ENCODE measurements at places on chromosomes 7 and 10.
A peak's percentile ranks its signal among the peaks of the same experiment; 100 is the strongest.

GRCh38 chr10:23725548-23725947 lies 286.7 kb downstream of the OTUD1 start:
- H3K4me1 ChIP-seq, result no peaks in the 10 kb centered on the region
- no peaks in the 10 kb centered on the region for H3K36me3 ChIP-seq
- no peak for DNase-seq
- no peaks in the 10 kb centered on the region for H3K27me3 ChIP-seq
- H3K27ac ChIP-seq, result no peak overlapping the region

GRCh38 chr7:89666136-89666835 lies 488.0 kb upstream of the STEAP1 start:
- no peak for DNase-seq
- no peak overlapping the region for H3K4me3 ChIP-seq
- no peaks in the 10 kb centered on the region for H3K36me3 ChIP-seq
- H3K27ac ChIP-seq, result no peak overlapping the region
- H3K27me3 ChIP-seq, result no peaks in the 10 kb centered on the region

- no peaks in the 10 kb centered on the region for H3K36me3 ChIP-seq
- H3K27ac ChIP-seq, result no peak overlapping the region
- H3K4me3 ChIP-seq, result no peak overlapping the region
These were observed 69.3 kb upstream of the PHYHIPL start for GRCh38 chr10:59107147-59107546.

DNA sequence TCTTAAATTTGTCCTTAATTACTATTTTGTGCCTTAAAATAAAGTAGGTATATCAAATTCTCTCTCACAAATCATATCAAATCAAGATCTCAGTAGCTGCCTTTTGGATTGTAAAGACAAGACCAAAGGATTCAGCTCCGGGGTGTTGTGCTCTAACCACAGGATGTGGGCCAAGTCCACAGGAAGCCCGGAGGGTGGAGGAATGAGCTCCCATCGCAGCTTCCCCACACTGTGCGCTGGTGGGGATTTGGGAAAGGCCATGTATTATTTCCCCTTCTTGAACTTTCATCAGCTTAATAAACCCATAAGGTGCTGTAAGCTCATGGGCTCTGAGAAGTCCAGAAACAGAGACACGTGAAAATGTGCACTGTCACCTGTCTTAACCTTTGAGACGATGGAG lies 241.6 kb upstream of the TCERG1L start:
- H3K27ac ChIP-seq, result no peak overlapping the region
- H3K27me3 ChIP-seq, result no peaks in the 10 kb centered on the region
- no peaks in the 10 kb centered on the region for H3K36me3 ChIP-seq
- H3K4me1 ChIP-seq, result no peaks in the 10 kb centered on the region
- no peak overlapping the region for H3K4me3 ChIP-seq

DNA sequence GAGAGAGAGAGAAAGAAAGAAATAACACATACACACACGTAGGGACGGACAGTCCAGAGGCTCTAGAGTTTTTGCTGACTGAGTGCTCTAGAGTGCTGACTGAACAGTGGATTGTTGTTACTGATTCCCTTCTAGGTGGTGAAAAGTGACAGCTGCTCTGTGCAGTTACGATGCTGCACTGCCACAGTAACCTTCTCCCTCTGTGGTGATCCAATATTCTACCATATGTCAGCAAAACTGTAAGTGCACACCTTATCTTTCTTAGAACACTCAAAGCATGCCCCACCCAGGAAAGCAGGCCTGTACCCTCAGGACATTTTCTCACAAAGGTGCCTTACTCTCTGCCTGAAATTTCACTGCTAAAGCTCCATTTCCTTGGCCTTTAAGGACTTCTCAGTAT lies 1023.5 kb downstream of the TYW1 start:
- H3K4me1 ChIP-seq, result no peaks in the 10 kb centered on the region
- no peaks in the 10 kb centered on the region for H3K27me3 ChIP-seq
- no peak for DNase-seq
- H3K36me3 ChIP-seq, result no peaks in the 10 kb centered on the region
- H3K27ac ChIP-seq, result no peak overlapping the region
- no peak overlapping the region for H3K4me3 ChIP-seq

- no peaks in the 10 kb centered on the region for H3K27me3 ChIP-seq
- no peaks in the 10 kb centered on the region for H3K36me3 ChIP-seq
- H3K27ac ChIP-seq, result no peak overlapping the region
- no peak for DNase-seq
These were observed 21.8 kb downstream of the GPER1 start for GRCh38 chr7:1109581-1110310.

GRCh38 chr10:49633327-49634068 lies 19.7 kb downstream of the CHAT start:
- peaks cover 25% of the 10 kb centered on the region for H3K27me3 ChIP-seq
- no peaks in the 10 kb centered on the region for H3K36me3 ChIP-seq
- no peaks in the 10 kb centered on the region for H3K4me1 ChIP-seq
- no peak for DNase-seq

DNA sequence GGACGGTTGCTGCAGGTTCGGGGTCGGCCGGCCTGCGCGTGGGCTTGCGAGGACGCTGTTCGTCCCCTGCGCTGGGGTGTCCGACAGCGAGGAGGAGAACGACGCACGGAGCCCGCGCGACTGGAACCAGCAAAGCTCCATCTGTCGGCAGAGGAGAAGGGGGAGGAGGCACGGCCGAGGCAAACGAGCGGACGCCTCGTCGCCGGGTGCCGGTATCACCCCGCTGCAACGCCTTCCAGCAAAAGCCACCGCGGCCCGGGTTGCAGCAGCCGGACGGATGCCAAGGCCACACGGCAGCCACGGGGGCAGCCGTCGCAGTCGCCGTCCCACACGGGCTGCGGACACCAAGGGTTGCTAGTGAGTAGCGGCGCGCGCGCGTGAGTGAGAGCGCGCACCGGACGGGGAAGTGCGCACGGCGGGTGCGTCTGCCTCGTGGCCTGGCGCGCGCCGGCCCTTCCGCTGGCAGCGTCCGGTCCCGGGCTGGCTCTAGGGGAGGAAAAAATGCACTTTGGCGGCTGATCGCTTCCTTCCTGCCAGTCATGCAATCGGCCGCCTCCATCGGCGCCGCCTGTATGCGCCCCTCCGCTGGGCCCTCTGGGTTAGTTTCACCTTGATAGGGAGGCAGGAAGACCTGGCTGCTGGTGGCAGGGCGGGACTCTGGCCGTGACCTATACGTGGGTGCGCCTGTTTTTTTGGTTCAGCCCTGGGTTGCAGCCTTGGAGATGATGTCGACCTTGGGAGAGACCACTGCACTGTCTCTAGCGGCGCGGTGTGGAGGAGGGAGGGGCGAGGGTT lies 434 bp downstream of the STAMBPL1 start:
- peak overlapping the region; percentile 86 for H3K4me3 ChIP-seq
- DNase-seq, result peak; percentile 83
- H3K36me3 ChIP-seq, result no peaks in the 10 kb centered on the region
- peaks cover 21% of the 10 kb centered on the region for H3K4me1 ChIP-seq

- peaks cover 6% of the 10 kb centered on the region for H3K4me1 ChIP-seq
- no peak overlapping the region for H3K4me3 ChIP-seq
- H3K27ac ChIP-seq, result no peak overlapping the region
- no peaks in the 10 kb centered on the region for H3K36me3 ChIP-seq
These were observed 236.6 kb upstream of the TCF7L2 start for GRCh38 chr10:112713411-112713810.

GRCh38 chr7:112272921-112273561 lies 66.5 kb downstream of the ZNF277 start:
- H3K27ac ChIP-seq, result no peak overlapping the region
- no peaks in the 10 kb centered on the region for H3K36me3 ChIP-seq
- H3K4me3 ChIP-seq, result no peak overlapping the region

- DNase-seq, result no peak
- no peaks in the 10 kb centered on the region for H3K4me1 ChIP-seq
These were observed 5.5 kb downstream of the MYOZ1 start for GRCh38 chr10:73635781-73636180.

DNA sequence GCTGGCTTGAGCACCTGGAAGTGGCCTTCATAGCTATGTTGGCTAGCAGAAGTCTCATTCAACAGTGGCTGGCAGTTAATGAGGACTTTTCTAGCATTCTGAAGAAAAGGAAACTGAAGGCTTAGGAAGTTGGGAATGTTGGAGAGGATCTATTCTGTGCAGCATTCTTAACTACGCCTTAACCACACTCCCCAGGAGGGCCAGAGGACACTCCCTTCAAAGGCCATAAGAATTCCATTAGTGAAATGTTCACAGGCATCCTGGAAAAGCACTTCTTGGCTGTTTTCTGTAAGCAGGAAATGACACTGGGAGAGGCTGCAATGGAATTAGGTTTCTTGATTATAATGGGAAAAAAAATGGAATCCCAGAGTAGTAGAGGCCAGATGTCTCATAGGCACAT lies 188.9 kb downstream of the ARHGAP12 start:
- H3K27me3 ChIP-seq, result no peaks in the 10 kb centered on the region
- no peak overlapping the region for H3K4me3 ChIP-seq
- no peak for DNase-seq
- no peaks in the 10 kb centered on the region for H3K36me3 ChIP-seq
- no peaks in the 10 kb centered on the region for H3K4me1 ChIP-seq
- H3K27ac ChIP-seq, result no peak overlapping the region

- H3K4me1 ChIP-seq, result no peaks in the 10 kb centered on the region
- H3K4me3 ChIP-seq, result no peak overlapping the region
These were observed 7.9 kb upstream of the PLEKHS1 start for GRCh38 chr10:113743594-113743993.

GRCh38 chr10:20185116-20185515 lies 368.9 kb downstream of the PLXDC2 start:
- H3K4me1 ChIP-seq, result no peaks in the 10 kb centered on the region
- no peak overlapping the region for H3K4me3 ChIP-seq

DNA sequence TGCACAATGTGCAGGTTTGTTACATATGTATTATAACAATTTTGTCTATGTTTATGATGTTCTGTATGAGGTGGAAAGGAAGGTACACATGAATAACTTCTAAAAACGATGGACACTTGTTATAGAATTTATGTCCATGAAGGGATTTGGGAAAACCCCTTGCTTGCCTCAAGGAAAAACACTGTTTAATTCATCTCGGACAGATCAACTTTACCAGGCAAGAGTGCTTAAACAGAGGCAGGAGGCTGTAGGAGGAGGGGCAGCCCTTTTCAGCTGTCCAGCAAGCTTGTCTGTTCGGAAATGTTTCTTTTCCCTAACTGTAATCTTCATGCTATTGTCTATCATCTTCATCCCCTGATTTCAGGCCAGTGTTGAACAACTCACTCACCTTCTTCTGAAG lies 200.9 kb downstream of the CDC14C start:
- H3K36me3 ChIP-seq, result no peaks in the 10 kb centered on the region
- H3K27me3 ChIP-seq, result no peaks in the 10 kb centered on the region
- no peak for DNase-seq
- no peak overlapping the region for H3K27ac ChIP-seq
- H3K4me1 ChIP-seq, result no peaks in the 10 kb centered on the region

DNA sequence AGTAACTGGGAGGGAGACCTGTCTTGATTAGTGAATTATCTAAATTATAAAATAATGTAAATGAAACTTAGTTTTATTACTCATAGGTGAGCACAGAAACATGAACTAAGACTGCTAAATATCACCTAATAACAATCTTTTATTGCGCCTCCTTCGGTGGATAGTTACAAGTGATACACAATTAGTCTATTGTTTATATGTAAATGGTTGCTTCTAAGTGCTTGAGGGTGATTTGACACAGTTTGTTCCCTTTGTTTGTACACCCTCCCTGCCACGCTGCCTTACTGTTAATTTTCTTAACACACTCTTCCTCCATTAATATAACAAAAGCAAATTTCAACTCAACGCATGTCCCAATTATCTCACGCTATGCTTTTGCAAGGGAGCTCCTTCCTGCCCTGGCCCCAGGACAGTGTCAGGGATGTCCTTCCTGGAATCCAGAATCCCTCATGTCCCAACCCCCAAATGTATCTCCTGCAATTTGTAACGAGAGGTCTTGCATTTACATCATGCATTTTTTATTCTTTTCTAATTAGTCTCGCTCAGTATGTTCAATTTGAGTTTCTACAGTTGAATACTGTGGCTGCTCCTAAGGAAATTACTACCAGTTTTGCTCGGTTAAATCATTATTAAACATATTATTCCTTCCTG lies 4.2 kb downstream of the NPSR1 start:
- H3K4me3 ChIP-seq, result no peak overlapping the region
- H3K36me3 ChIP-seq, result no peaks in the 10 kb centered on the region
- DNase-seq, result no peak
- no peak overlapping the region for H3K27ac ChIP-seq
- H3K27me3 ChIP-seq, result no peaks in the 10 kb centered on the region

- H3K27me3 ChIP-seq, result no peaks in the 10 kb centered on the region
- H3K36me3 ChIP-seq, result no peaks in the 10 kb centered on the region
- no peak for DNase-seq
- no peak overlapping the region for H3K27ac ChIP-seq
These were observed 449.1 kb downstream of the XPNPEP1 start for GRCh38 chr10:109474261-109474660.

GRCh38 chr10:11230498-11231167 lies 213.0 kb downstream of the CELF2 start:
- no peak for DNase-seq
- no peak overlapping the region for H3K4me3 ChIP-seq
- peaks cover 42% of the 10 kb centered on the region for H3K36me3 ChIP-seq
- H3K27ac ChIP-seq, result no peak overlapping the region

GRCh38 chr7:110253093-110253492 lies 837.8 kb upstream of the LRRN3 start:
- DNase-seq, result no peak
- no peak overlapping the region for H3K27ac ChIP-seq
- H3K27me3 ChIP-seq, result no peaks in the 10 kb centered on the region
- no peak overlapping the region for H3K4me3 ChIP-seq

DNA sequence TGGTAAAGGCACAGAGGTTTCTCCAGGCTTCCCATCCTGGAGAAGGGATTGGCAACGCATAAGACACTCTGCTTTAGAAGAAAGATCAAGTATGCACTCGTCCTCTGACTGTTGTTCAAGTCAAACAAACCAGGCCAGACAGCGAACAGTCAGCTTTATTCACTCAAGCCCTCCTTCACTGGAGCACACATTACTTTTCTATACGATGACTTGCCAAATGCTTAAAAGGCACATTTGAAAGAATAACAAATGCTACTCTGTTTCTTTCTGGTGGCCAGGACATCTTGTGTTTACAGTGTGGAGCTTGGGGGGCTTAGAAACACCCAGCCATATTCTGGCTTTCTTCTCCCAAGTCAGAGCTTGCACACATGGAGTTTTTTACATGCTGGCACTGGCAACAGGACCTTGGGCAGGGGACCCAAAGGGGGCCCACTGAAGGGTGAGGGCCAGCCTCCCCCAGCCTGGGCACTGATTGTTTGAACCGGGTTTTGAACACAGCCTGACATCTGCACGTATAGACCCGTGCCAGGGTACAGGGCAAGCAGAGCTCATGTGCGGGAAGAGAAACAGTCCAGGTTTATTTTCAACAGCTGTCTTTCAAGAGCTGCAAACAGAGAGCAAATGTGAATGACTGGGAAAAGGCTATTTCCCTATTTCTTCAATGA lies 33.3 kb upstream of the FGFR2 start:
- no peaks in the 10 kb centered on the region for H3K36me3 ChIP-seq
- H3K27me3 ChIP-seq, result no peaks in the 10 kb centered on the region
- no peaks in the 10 kb centered on the region for H3K4me1 ChIP-seq

GRCh38 chr7:2559283-2559950 lies 638 bp downstream of the IQCE start:
- H3K4me1 ChIP-seq, result peaks cover 44% of the 10 kb centered on the region
- H3K27ac ChIP-seq, result no peak overlapping the region
- H3K27me3 ChIP-seq, result no peaks in the 10 kb centered on the region
- no peaks in the 10 kb centered on the region for H3K36me3 ChIP-seq
- no peak for DNase-seq
